CD4-positive, alpha-beta T cell (primary cell): ENCODE measurements at places on chromosomes 5 and 9.

DNA sequence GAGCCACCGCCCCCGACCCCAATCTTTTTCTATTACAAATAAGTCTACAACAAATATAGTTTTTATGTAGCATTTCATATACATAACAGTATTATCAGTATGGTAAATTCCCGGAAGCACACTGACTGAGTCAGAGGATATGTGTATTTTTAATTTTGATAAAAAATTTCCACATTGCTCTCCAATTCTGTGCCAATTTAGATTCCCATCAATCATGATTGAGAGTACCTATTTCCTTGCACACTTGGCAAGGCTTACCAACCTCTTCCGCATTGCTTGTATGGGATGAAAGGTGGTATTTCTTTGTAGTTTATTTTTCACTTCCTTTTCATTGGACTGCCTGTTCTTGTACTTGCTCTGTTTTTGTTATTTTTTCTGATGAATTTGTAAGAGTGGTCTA lies 204.6 kb downstream of the RFX3 start:
- DNase-seq: no peak

DNA sequence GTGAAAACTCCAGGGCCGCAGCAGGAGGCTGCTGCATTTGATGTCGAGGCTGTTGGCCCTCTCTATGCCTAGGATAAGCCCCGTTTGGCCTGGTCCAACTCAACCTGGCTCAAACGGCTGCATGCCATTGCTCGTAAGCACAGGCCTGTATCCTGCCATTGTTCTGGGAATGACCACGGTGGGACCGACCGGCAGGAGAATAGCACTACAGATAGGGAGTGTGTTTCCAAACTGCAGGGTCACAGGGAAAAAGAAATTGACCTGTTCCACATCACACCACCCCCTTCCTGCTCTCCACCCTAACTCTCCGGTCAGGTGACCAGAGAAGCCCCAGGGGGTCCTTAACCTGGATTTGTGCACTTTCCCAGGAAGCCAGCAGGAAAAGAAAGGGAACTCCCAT lies 278.7 kb upstream of the KLF4 start:
- no peak for DNase-seq

- DNase-seq: no peak
These were observed 324.8 kb downstream of the GABRG2 start for GRCh38 chr5:162392336-162392735.

GRCh38 chr5:83552275-83552674 lies 80.7 kb downstream of the VCAN start:
- DNase-seq: no peak

- DNase-seq: no peak
These were observed 235.7 kb downstream of the CDK5RAP2 start for GRCh38 chr9:120344230-120344629.

- no peak for DNase-seq
These were observed 2.4 kb downstream of the GBA2 start for GRCh38 chr9:35746583-35746982.

DNA sequence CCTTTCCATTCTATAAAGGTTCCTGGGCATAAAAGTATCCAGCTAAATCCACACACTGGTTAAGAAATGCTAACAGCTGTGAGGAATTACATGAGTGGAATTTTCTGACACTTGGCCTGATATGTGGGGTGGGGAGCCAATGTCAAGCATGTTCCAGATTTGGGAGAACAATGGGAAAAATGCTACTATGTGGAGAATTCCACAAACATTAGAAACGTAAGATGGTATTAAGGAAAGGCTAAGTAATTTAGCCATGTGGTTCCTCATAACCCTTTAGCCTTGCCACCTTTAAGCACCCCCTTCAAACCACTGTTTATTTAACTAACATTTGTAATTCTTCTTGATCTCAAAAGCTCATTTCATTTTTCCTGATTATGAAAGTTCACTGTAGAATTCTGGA lies 149.2 kb downstream of the GNA14 start:
- no peak for DNase-seq

GRCh38 chr5:15117688-15118087 lies 246.1 kb upstream of the ANKH start:
- no peak for DNase-seq

DNA sequence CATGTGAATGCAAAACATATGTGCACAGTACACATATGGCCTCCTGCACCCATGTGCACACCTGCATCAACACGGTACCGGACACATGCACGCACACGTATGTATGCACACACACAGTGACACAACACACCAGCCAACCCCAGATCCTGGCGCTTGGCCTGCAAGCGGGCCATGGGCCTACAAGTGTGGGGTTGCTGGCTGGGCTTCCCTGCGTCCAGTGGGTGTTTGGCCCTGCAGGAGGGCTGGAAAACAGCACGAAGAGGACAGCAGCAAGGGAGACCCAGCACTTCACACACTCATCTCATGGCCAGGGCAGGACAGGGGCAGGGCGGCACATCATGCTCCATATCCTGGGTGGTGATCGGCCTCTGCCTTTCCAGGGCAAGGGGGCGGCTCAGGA lies 77.7 kb downstream of the COL5A1 start:
- no peak for DNase-seq

DNA sequence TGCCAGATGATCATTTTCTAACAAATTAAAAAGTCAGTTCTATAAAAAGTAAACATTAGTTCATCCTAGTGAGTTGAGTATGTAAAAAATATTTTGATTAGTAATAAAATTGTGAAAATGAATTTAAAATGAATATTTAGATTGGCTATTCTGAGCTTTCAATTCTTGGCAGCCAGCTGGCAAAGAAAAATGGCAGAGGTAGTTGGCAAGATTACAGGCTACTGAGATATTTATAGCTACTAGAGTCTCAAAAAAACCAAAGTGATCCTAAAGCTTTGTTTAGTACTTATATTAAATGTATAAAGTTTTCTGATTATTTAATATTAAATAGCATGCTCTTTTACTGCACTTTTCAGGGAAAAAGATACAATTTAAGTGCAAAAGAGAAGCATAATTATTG lies 25.0 kb downstream of the SGTB start:
- DNase-seq: no peak

DNA sequence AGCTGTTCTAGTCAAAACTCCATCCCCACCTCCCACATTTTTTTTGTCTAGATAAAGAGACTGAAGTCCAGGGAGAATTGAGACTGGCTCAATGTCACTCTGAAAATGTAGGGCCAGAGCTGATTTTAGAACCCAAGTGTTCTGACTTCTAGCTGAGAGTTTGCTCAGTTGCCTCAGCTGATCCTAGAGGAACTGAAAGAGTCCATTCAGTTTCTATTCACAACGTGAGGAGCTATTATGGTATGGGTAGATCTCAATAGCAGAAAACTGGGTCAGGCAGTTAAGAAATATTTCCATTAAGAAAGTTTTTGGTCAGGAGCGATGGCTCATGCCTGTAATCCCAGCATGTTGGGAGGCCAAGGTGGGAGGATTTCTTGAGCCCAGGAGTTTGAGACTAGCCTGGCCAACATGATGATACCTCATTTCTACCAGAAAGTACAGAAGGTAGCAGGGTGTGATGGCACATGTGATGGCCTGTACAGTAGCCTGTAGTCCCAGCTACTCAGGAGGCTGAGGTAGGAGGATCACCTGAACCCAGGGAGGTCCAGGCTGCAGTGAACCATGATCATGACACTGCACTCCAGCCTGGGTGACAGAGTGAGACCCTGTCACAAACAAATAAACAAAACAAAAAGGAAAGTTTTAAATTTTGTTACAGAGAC lies 61.7 kb downstream of the GLRA1 start:
- DNase-seq: no peak

DNA sequence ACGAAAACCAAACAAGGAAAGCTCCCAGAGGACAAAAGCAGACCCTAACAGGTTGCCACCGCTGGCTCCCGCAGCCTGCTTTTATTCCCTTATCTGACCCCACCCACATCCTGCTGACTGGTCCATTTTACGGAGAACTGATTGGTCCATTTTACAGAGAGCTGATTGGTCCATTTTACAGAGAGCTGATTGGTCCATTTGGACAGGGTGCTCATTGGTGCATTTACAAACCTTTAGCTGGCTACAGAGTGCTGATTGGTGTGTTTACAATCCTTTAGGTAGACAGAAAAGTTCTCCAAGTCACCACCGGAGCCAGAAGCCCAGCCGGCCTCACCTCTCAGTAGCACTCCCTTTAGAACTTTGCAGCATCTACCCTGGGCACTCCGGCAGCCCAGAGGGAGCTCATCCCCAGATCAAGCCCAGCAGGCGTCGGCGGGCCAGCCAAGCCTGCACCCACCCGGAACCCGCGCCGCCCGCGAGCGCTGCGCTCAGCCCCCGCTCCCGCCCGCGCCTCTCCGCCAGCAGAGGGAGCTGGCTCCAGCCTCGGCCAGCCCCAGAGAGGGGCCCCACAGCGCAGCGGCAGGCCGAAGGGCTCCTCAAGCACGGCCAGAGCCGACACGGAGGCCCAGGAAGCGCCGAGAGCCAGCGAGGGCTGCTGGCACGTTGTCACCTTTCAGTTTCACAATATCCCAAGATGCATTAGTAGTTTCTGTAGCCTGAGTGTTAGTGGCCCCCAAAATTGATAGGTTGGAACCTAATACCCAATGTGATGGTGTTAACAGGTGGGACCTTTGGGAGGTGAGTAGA lies 35.3 kb upstream of the CLPTM1L start:
- DNase-seq: peak; percentile 51

- no peak for DNase-seq
These were observed 21.4 kb upstream of the SPARC start for GRCh38 chr5:151708126-151708525.

GRCh38 chr9:125240649-125240999 lies 519 bp downstream of the HSPA5 start:
- no peak for DNase-seq

GRCh38 chr5:93153461-93153860 lies 427.6 kb downstream of the NR2F1-AS1 start:
- no peak for DNase-seq

- no peak for DNase-seq
These were observed 115.8 kb upstream of the OTULINL start for GRCh38 chr5:14465776-14466175.

GRCh38 chr5:128328007-128328406 lies 210.0 kb downstream of the FBN2 start:
- DNase-seq: no peak

- DNase-seq: no peak
These were observed 14.8 kb upstream of the PLEKHG4B start for GRCh38 chr5:77170-77501.

- no peak for DNase-seq
These were observed 147.6 kb downstream of the ADAMTS6 start for GRCh38 chr5:65334077-65334476.

DNA sequence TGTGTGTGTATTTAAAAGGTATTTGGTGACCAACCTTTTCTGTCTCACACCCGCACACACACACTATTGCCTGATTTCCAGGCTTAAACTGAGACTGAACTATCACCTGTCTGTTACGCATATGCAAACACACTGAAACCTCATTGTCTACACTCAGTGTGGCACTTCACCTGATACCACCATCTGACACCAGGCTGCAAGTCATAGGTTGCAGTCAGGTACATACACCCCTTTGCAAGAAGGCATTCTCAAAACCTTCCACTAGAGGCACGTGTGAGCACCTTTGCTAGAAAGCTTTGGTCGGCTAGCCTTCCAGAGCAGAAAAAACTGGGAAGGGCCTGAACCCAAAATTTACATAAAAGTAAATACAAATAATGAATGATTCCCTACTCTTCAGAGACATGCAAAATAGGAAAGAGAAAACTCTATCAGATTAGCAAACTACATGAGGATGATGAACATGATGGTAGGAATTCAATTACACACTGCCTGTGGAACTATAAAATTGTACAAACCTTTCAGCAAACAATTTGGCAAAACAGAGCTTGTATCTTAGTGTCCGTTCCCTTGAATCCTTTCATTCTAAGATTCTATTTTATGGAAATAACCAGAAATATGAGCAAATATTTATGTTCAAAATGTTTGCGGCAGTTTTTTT lies 5.9 kb upstream of the FOXD1 start:
- DNase-seq: peak; percentile 52

DNA sequence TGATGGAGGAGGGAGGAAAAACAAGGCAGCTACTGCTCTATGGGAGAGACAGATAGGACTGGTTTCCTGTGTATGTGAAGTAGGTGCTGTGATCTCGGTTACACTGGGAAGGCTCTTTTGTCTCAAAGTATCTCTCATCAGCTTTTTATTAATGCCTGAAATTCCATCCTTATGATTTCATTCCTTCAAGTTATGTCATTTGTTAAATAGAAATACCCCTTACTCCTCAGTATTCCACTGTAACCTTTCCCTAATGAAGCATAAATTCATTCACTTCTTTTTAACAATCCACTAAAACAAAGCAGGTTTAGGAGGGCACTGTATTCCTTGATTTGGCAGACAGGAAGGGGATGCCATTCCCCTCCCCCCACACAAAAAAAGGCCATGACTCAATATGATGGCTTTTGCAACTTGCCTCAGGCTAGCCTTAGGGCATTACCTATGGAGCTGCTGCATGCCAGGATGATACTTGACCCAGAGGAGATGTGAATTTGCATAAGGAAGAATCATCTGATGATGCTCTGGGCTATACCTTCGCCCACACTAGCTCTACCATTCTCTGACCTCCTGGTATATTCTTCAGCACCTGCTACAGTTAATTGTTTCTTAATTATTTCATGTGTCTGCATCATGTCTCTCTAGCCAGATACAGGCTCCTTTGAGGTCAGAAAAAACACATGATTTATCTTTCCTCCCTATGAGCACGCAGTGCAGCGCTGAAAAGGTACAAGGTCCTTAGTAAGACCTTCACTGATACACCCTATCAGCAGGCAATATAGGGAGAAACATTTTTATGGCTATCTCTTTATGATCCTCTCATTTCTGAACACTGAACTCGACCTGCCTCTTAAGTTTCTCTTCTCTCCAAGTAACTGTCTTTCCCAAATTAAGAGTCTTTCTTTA lies 26.3 kb downstream of the NR3C1 start:
- DNase-seq: no peak

DNA sequence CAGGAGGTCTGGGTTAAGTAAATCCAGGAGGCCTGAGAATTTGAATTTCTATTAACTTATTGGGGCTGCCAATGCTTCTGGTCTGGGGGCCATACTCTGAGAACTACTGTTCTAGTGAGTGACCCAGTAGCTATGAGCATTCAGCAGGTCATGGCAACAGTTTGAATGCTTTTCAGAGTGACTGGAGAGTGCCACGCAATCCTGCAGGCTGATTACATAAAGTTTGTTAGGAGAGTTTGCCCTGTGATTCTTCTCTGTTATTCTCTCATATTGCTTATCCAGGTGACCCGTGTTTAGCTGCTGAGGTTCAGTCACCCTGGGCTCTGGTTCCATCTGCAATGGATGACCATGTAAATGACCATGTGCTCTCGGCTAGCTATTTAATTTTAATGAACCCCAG lies 22.2 kb upstream of the TMED7 start:
- no peak for DNase-seq

DNA sequence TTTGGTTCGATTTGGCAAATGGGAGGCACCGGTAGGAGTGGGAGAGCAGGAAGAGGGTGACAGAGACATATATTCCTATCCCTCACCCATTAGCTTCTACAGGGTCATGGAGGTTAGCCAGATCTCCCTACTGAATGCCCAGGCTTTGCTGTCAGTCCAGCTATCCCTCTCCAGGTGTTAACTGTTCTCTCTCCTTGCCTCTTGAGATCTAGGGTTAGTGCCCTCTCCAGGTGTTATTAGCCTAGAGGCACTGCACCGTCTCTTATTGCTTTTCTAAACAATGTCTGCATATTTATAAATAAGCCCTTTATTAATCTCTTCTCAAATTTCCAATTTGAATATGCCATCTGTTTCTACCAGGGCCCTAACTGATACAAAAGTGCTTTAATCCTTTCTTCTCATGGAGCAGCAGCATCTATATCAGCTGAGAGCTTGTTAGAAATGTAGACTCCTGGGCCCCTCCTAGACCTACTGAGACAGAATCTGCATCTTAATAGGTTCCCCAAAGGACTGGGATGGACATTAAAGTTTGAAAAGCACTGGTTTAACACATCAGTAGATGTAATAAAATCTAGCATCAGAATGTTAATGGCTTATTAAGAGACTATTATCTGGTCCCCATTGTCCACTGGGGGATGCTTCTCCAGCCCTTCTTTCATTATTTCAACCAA lies 322.5 kb upstream of the SLC24A2 start:
- DNase-seq: no peak
